ENCODE measurements at places on chromosomes 6 and 20.
A peak's percentile ranks its signal among the peaks of the same experiment; 100 is the strongest.

DNA sequence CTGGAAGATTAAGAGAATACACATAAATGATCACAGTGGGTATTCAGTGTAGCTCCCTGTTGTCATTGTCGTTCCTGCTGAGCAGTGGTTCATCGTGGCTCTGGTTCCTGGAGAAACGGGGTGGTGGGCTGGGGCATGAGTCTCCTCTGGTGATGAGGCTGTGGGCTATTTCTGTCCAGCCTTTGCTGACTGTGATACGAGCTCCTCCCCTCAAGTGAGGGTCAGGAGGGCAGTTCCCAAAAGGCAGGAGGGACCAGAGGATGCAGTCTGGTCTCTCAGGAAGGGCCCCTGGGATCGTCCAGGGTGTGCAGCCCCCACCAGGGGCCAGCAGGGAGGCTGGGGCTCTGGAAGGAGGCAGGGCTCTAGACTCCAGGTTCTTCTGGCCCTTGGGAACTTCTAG lies 31.1 kb upstream of the DLGAP4 start:
- DNase-seq = no peak

DNA sequence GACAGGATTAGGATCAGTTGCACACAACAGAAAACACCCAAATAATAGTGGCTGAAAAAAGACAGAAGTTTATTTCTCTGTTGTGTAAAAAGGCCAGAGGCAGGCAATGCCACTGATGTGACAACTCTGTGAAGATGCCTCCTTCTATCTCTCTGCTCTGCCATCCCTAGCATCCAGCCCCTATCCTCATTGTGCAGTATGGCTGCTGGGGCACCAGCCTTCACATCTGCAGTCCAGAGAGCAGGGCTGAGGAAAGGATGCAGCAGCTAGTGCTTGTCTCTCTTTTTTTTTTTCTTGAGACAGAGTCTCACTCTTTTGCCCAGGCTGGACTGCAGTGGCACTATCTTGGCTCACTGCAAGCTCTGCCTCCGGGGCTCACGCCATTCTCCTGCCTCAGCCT lies 6.4 kb upstream of the ADA start:
- DNase-seq = no peak

GRCh38 chr6:111909238-111909637 lies 36.0 kb upstream of the FYN start:
- DNase-seq = no peak

- peak; percentile 70 for DNase-seq
These were observed 99.7 kb downstream of the IRF4 start for GRCh38 chr6:491233-491632.

DNA sequence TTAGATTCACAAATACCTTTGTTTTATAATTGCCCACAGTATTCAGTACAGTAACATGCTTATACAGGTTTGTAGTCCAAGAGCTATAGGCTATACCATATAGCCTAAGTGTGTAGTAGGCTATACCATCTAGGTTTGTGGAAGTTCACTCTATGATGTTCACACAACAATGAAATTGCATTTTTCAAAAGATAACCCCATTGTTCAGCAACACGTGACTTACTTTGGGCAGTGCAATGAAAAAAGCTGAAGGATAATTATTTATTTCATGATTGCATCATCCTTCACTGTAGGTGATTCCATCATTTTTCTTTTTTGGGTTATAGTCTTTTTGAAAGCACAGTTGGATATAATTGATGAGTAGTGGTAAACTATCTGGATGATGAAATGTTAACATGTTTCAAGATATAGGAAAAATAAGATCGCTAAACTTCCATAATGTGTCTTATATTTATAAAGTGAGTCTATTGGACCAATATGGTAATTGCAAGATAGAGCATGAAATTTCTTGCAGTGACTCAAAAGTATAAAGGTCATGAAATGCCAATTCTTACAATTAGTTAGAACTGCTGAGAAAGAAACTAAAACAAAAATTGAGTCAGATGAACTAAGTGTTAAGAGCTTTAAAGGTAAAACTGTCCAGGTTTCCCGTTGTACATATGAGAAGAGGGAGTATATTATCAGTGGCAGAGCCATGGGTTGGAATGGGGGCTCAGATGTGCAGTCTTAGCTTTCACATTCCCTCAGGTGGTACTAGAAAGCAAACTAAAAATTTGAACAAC lies 164.4 kb downstream of the ZFAND3 start:
- DNase-seq = no peak

GRCh38 chr6:82484737-82485626 lies 121.4 kb downstream of the TPBG start:
- no peak for DNase-seq

GRCh38 chr20:59069026-59069425 lies 26.4 kb upstream of the PRELID3B start:
- DNase-seq = no peak

DNA sequence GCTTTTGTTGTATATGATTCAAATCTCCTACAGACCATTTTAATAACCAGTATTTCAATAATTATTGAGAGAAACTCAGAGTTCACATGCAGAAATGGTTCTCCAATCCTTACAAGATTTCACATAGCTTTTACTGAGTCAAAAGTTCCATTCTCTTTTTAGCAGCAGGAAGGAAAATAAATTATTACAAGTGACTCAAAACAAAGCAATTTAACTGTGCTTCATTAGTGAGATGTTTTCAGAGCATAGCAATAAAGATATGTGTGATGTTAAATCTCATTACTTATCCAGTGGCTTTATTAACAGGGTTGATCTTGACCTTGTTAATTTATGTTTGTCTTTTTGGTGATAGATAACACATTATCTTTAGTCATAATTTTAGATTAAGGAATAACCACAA lies 22.0 kb downstream of the KIF13A start:
- DNase-seq = no peak

DNA sequence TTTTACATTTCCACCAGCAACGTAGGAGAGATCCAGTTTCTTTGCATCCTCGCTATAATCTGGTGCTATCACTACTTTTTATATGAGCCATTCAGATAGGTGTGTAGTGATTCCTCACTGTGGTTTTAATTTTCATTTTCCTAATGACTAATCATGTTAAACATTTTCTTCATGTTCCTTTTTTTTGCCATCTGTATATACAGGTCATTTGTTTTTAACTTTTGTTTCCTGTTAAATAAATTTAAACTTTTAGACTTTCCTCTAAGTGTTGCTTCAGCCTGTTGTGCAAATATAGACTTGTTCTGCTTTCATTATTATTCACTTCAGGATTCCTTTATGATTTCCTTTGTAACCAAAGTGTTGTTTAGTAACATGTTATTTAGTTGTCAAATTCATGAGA lies 697.4 kb downstream of the PTPRT start:
- no peak for DNase-seq

GRCh38 chr20:50730765-50731054 lies 670 bp upstream of the PARD6B start:
- no peak for DNase-seq

GRCh38 chr6:139981066-139981624 lies 606.7 kb upstream of the CITED2 start:
- no peak for DNase-seq

DNA sequence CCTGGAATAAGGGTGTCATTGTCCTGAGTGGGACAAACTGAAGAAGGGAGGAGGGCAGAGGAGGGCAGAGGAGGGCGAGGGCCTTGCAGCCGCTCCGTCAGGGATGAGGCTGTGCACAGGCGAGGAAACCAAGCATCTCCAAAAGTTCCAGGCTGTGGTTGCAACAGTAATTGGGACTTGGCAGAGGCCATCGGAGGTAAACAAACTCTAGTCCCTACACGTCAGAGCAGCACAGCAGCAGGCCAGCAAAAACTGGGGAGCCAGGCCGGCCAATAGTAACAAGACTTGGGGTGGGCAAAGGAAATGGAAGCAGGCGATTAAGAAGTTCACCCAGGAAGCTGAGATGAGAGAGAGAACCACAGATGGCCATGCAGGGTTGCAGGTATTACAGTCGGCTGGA lies 142.8 kb downstream of the SMOC2 start:
- DNase-seq = no peak

- DNase-seq = no peak
These were observed 188.9 kb downstream of the NRN1 start for GRCh38 chr6:5817869-5818268.

GRCh38 chr6:23561732-23562131 lies 564.3 kb upstream of the NRSN1 start:
- no peak for DNase-seq

- DNase-seq = no peak
These were observed 39.0 kb downstream of the MAN1A1 start for GRCh38 chr6:119310486-119311036.

GRCh38 chr20:39533858-39534257 lies 571.7 kb downstream of the DHX35 start:
- no peak for DNase-seq

DNA sequence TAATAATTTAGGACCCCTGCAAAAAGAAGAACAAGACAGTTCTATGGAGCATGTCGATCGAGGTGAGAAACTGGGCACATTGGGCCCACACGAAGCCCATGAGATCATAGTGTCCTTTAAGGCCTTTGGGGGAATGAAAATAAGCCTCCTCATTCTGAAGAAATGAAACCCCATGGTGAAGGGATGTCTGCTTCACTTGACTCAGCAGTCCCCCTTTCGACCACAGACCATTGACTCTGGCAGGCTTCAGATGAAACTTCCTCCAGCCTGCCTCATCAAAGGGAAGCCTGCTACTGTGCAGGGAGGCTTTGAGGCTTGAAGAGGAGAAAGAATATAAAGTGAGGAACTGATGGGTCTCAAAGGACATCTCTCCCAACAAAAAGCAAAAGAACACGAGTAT lies 144.2 kb upstream of the FBXL4 start:
- no peak for DNase-seq

DNA sequence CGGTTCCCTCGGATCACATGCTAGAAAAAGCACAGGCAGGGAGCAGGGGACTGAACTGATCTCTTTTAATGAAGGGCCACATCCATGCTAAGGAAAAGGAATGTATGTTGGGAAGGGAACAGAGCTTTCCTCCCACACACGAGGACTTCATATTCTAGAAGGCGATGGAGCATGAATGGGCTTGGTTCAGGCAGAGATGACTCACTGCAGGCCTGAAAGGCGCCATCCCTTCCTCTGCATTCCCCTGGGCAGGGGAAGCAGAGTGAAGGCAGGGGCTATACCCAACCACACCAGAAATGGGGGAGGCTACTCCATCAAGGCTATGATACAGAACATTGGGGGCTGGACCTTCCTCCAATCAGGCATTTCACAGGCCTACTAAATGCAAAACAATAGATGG lies 30.6 kb downstream of the ELMO2 start:
- DNase-seq = no peak

DNA sequence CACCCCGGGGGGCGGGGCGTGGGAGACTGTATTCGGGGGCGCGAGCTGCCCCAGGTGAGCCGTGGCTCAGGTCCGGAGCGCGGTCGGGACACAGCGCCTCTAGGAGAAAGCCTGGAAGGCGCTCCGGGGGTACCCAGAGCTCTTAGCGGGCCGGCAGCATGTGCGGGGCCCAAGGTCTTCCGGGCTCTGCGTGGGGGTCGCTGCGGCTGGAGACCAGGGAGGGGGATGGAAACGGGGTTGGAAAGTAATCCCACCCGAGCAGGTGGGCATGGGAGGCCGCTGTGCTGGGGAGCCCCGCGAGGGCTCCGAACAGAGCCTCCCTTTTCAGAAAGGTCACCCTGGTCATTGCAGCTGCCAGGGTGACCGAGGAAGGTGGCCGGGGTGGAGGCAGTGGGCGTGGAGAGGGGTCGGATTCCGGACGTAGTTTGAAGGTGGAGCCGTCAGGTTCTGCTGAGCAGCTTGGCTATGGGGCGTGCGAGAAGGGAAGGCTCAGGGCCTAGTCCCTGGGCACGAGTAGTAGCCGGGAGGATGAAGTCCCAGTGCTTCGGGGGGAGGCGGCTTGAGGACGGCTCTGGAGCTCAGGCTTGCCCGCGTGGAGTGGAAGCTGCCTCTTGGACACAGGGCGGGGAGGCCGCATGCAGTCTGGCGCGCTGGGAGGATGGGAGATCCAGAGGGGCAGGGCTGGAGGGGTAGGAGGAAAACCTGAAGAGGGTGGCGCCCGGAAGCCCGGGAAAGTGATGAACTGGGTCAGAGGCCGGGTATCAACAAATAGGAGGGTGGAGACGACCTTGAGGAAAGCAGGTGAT lies at the start of gene SIRT5:
TSS of gene SIRT5 (plus strand) at position 31 of the 806 bp plus-strand sequence. CDS start 9,510 bp downstream, outside the sequence.
- DNase-seq = peak; percentile 88

- DNase-seq = no peak
These were observed 69.5 kb upstream of the EPB41L1 start for GRCh38 chr20:36084897-36085613.

- peak; percentile 5 for DNase-seq
These were observed 195.0 kb upstream of the CEP162 start for GRCh38 chr6:84422380-84422968.

DNA sequence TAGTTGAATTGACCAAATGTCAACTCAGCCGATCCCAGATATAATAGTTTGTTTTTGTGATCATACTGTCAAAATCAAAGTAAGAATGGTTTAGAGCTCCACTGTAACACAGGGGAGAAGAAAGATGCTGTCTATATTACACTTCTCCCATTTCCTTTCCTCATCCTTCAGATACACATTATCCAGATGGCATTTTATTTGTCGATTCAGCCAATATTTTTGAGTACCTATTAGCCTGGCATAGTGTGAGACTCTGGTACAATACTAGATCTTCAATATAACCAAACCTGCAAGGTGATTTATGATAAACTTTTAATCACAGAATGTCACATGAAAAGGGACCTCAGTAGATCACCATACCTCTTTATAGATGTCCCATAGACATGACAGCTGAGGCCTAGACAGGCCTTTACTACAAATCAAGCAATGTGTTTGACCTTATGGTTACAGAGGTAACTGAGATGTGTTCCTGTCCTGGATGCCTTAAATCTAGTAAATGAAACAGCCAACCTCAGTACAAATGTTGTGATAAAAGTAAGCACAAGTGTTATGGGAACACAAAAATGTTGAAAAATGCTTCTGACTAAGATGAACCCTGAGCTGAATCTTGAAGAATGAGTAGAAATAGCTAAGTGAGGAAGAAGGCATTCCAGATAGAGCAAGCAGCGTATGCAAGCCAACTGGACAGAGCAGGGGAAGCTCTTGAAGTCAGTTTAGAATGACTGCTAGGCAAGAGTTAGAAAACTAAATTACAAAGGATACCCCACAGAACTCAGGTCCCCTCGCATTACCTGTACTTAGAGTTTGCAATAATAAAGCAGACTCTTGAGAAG lies 1.9 kb downstream of the FBXO9 start:
- no peak for DNase-seq

DNA sequence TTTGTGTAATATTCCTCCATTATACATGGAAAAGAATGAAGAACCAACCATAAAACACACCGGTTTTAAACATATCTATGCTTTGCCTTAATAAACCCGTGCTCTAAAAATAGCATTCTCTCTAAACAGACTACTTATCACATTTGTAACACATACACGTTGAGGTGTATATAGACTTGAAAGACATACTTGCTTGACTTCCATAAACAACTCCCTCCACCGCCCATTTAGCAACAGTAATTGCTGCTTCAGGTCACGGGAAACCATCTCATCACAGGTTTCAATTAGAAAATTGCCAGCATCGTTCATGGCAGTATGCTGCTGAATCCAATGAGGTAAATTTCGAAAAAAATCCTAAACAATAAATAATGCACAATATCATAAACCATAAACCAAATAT lies 174.0 kb downstream of the SYNE1 start:
- DNase-seq = no peak

All from activated CD4-positive, alpha-beta T cell treated with anti-CD3 and anti-CD28 coated beads, Interleukin-2, amount 50 U/mL, for 48 hours (primary cell).